ENCODE measurements at places on chromosomes 5 and 9.

- DNase-seq, result no peak
Observed at GRCh38 chr5:96679293-96679692, 17.1 kb downstream of the CAST start.

DNA sequence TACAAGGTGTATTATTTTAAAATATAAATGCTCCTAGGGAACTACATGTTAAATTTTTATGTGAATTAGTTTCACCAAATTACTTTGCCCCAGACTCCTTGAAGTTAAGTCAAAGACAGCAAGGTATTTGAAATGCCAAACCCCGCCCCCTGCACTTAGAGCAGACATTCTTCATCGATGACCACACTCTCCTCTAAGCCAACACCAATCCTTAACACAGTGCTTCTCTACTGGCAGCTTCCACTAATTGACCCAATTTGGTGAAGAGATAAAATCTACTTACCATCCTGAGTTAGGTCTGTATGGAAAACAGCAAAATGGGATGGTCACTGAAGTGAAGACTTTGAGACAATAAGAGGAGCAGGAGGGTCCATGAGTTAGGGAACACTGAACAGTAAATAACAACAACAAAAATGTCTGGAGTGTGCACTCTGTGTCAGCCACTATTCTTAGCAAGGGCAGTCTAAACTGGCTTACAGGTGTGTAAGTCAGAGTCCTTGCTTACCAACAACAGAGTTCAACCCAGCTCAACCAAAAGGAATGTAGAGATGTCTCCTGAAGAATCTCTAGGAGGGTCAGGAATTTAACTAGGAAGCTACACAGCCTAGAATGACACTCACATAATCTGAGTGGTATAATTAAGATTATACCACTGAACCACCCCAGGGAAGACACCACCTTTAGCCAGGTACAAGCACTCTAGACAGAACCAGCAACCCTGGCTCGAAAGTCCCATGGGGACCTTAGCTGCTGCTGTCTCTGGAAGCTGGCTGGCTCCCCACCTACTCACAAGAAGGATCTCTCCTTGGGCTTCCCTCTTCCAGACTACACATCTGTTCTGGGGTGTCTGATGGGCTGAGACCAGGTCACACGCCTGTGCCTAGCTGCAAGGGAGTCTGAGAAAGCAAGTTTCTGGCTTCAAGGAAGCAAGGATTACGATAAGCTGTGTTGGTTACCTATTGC is 8.8 kb upstream of the UBE2QL1 start:
- DNase-seq, result no peak

GRCh38 chr9:69572611-69573010 is 99.6 kb downstream of the APBA1 start:
- DNase-seq, result no peak

GRCh38 chr9:20379804-20380225 is 242.5 kb downstream of the MLLT3 start:
- no peak for DNase-seq

- DNase-seq, result no peak
Observed at GRCh38 chr9:114798780-114799427, 6.9 kb downstream of the TNFSF15 start.

- DNase-seq, result no peak
Observed at GRCh38 chr5:146920351-146920881, 41.9 kb upstream of the PPP2R2B start.

DNA sequence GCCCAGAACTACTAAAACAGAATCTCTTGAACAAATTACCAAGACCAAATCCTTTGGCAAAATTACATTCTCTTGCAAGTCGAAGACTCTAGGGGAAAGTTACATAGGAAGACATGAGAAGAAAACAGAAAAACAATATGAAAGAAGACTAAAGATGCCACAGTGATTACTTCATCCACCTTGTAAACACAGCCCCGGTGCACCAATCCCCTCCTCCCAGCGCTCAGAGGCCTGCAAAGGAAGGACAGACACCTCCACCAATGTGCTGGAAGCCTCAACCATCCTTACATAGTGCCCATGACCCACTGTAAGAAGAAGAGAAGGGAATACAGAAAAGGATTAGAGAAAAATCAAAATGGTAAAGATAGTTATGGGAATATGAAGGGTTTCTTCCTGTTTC is 218.5 kb downstream of the SPOCK1 start:
- DNase-seq, result no peak

DNA sequence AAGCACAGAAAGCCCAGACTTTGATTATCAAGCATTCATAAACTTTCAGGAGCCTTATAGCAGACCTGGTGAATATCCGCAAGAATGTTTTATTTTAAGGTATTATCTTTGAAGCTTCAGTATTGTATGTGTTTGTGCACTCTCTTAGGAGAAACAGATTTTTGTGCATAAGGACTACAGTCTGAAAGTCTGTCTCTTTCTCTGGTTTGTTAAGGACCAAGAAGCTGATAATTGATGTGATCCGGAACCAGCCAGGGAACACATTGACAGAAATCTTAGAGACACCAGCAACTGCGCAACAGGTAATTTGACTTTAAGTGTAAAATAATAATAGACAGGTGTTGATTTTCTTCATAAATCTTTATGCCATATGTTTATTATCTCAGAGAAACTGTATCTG is 22.8 kb upstream of the F2R start:
- DNase-seq, result no peak

- DNase-seq, result no peak
Observed at GRCh38 chr5:111635916-111636570, 121.0 kb downstream of the NREP start.

DNA sequence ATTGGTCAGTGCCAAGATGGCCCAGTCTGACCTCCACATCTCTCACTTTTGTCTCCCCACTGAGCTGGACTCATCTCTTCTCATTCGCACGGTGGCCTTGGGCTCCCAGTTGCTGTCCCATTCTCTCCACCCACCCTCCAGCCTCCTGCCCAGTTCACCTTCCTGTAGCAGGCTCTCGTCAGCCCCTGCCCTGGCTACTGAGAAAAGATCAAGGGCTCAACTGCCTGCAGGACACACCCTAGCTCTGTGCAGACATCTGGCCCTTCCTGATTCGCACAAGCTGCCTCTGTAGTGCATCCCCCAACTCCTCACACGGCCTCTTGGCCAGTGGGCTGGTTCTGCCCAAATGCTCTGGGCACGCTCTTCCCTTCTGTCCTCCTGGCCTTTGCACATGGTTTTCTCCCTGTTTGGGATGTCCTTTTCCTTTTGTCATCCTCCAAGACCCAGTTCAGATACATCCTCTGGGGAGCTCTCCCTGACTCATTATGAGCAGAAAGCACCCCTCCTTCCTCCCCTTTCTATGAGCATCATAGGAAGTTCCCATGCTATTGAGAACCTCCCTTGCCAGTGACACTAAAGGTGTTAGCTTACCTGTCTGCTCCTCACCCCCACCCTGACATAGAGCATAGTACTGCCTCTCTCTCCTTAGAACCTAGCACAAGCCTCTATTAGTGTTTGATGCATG is 78.5 kb upstream of the TGFBR1 start:
- DNase-seq, result no peak

DNA sequence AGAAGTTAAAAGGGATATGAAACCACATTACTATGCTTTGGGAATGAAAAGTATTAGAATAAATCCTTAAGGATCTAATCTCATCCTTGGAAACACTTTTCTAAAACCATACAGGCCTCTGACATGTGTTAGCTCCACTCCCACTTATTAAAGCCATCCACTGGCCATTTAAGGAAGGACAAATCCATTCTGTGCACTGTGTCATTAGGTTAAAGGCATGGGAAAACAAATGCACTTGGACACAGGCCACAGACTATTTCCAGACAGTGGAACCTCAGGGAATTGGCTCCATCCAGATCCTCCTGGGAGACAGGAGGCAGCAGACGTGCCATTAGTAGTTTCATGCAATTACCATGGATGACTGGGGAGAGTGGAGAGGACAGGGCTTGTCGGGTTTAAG is 454.9 kb downstream of the ENC1 start:
- no peak for DNase-seq

DNA sequence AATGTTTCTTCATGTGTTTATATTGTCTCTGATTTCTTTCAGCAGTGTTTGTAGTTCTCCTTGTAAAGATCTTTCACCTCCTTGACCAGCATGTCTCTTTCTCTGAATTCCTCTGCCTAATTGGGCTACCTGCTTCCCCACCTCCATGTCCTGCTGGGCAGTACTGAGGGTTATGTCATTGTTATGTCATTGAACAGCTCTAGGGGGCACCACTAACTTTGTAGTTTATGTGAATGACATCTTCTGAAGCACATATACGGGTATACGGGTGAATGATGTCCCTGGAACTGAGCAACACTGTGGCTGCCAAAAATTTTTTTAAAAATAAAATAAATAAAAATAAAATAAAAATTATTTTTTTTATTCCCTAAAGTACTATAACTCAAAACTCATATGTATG is 16.9 kb upstream of the SNCAIP start:
- no peak for DNase-seq

GRCh38 chr5:158496624-158497023 is 603.1 kb downstream of the EBF1 start:
- DNase-seq, result no peak
